ENCODE measurements at places on chromosomes 2 and 18. TPM values are rescaled to one million over a fixed set of nuclear protein-coding genes. Genes with fewer than 3 reads are reported as not detected.

- no peak for DNase-seq
These were observed 402.0 kb upstream of the ACVR2A start for GRCh38 chr2:147442816-147443215.

DNA sequence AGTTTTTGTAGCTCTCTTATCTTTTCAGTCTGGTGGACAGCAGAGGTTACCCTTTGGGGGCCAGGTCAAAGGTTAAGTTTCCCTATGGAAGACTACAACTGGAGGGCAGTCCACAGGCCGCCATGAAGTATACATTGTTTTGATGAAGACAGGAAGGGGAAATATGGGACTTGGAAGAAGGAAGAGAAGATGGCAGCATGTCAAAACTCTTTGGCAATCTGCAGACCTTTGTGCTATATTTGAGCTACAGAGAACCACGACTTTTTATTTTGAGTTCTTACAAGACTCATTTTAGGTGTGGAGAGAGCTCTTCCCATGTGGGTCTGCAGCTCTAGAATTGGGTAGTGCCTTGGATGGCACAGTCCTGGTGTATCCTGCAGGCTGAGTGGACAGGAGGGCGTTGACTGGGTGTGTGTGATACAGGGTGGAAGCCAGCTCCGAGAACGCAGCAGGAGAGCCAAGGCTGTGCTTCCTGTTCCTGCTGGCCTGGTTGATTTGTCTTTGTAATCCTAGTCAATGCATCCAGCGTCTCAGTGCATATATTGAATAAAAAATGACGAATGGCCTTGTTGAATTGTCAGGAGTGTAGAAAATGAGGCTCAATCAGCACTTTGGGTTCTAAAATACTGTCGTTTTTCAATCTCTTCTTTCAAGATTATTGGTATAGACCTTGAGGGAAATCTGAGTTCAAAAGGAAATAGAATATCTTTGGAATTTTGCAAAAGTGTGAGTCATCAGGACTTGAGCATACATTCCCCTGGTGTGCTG is 11.5 kb downstream of the ITGA6 start:
- no peak for DNase-seq

The DSEL gene
- polyA plus RNA-seq = 4.0 TPM

DNA sequence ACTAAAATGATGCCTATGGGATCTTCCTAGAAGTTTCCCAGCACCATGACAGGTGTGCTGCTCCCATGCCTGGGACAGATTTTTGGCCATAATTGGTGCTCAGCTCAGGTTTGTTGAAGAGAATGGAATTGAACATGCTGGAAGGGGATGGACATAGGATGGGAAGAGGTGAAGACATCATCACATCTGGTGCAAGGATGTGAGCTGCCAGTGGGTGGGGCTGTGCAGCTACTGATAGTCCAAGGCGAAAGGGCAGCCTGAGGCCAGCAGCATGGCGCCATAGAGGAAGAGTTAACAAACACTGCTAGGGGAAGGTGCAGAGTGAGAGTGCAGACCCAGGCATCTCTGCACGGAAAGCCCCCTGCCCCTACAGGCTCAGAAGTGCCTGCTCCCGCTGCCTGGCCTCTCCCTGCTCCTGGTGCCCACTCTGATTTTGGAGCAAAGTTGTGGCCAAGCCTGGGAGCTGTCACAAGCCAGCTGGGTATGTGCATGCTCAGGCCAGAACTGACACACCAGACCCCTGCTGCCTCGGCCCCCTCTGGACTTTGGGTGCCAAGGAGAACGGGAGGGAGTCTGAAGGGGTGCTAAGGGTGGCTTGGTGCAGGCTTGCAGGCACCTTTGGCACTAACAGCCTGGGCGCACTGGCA is 178.6 kb downstream of the ZBTB7C start:
- peak; percentile 80 for DNase-seq

- DNase-seq = no peak
These were observed 32.1 kb upstream of the RHOB start for GRCh38 chr2:20414806-20415205.

- DNase-seq = no peak
These were observed 108.1 kb upstream of the SIX3 start for GRCh38 chr2:44833171-44834069.

DNA sequence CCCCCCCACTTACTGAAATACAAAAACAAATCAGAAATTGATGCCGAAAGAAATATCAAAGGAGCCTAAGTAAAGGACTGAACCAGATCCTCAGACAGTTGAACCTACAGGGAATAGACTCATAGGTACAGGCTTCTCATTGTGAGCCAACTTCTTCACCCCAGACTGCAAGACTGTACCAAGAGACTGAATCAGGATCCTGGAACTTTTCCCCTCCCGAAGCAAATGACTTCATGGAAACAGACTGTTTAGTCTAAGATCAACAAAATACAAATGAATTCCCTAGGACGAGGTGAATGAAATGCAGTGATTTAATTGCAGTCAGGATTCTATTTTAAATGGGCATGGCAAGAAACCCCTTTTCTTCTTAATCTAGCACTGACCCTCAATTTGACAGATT is 53.6 kb upstream of the RNF152 start:
- no peak for DNase-seq

The ZC3H15 gene
- polyA plus RNA-seq = 77.2 TPM

DNA sequence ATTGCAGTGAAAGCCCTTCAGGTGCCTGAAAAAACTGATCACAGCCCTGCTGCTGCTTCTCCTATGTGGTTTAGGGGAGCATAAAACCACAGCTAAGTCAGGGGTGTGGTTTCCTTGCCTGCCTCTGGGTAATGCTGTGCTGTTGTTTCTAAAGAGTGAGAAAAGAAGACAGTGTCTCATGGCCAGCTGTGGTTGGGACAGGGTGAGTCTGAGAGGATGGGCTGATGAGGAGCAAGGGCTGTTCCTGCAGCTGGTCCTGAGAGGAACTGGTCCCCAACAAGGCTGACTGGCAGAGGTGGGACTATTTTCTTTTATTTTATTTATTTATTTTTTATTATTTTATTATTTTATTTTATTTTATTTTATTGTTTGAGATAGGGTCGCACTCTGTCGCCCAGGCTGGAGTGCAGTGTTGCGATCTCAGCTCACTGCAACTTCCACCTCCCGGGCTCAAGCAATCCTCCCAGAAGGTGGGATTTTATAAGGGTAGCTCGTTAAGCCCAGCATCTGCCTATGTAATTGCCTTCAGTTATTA is 236.7 kb downstream of the FHOD3 start:
- DNase-seq = no peak

The EXOC6B gene
- polyA plus RNA-seq = 11.8 TPM

The DNER gene
- polyA plus RNA-seq = not detected

The THSD7B gene
- 2.0 TPM for polyA plus RNA-seq

GRCh38 chr2:230885463-230886130 is 20.9 kb downstream of the ITM2C start:
- DNase-seq = peak; percentile 77

DNA sequence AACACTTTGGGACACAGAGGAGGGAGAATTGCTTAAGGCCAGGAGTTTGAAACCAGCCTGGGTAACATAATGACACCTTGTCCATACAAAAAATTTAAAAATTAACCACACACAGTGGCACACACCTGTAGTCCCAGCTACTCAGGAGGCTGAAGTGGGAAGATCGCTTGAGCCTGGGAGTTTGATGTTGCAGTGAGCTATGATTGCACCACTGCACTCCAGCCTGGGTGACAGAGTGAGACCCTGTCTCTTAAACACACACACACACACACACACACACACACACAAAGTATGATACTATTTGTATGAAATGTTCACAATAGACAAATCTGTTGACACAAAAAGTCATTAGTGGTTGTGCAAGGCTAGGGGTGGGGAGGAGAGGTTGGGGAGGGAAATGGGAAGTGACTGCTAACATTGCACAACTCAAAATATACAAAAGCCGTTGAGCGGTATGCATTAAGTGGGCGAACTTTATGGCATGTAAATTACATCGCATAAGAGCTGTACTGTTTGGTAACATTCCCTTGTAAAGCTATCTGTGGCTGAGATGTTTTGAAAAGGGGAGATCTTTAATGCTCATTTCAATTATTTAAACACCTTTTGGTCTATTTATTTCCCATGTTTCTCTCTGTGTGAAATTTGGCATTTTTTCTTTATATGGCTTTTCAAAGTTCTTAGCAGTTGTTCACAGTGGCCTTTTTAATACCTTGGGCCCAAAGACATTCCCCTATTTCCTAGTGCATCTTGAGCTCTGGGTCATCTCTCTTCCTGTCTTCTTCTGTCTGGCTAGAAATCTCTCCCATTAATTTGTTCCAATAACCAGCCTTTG is 58.9 kb upstream of the ZNF516 start:
- DNase-seq = peak; percentile 51

The DPP4 gene
- 147 TPM for polyA plus RNA-seq

The NTSR2 gene
- polyA plus RNA-seq = not detected

- DNase-seq = no peak
These were observed 6.8 kb upstream of the ARHGAP28 start for GRCh38 chr18:6722690-6723089.

The FEV gene
- 0.58 TPM for polyA plus RNA-seq

GRCh38 chr2:156536534-156536933 is 100.4 kb downstream of the GPD2 start:
- no peak for DNase-seq

GRCh38 chr2:166344286-166345113 is 31.2 kb downstream of the SCN9A start:
- DNase-seq = no peak

- DNase-seq = no peak
These were observed 286.5 kb downstream of the THSD7B start for GRCh38 chr2:137051778-137052398.

The EPB41L3 gene
- 22.9 TPM for polyA plus RNA-seq

The UGT1A5 gene
- not detected for polyA plus RNA-seq

DNA sequence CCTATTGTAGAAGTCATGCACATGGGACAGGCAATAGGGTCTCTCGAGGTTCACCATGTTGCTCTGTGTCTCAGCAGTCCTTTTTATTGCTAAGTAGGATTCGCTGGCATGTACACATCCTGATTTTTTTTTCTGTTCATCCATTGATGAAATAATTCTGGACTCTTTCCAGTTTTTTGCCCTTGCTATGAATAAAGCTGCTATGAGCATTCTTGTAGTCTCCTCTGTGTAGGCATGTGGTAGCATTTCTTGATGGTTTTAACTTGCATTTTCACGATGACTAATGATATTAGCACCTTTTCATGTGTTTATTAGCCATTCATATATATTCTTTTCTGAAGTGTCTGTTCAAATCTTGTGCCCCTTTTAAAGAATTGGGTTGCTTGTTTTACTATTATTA is 65.8 kb upstream of the EDAR start:
- DNase-seq = no peak

- no peak for DNase-seq
These were observed 710 bp downstream of the LMAN2L start for GRCh38 chr2:96739076-96739632.

- no peak for DNase-seq
These were observed 298.9 kb upstream of the TRIB2 start for GRCh38 chr2:12417786-12418185.

- DNase-seq = peak; percentile 39
These were observed 13.2 kb downstream of the GALR1 start for GRCh38 chr18:77262643-77263465.

The KCNG2 gene
- not detected for polyA plus RNA-seq

- DNase-seq = peak; percentile 42
These were observed 775 bp downstream of the RNF125 start for GRCh38 chr18:32019251-32019948.

DNA sequence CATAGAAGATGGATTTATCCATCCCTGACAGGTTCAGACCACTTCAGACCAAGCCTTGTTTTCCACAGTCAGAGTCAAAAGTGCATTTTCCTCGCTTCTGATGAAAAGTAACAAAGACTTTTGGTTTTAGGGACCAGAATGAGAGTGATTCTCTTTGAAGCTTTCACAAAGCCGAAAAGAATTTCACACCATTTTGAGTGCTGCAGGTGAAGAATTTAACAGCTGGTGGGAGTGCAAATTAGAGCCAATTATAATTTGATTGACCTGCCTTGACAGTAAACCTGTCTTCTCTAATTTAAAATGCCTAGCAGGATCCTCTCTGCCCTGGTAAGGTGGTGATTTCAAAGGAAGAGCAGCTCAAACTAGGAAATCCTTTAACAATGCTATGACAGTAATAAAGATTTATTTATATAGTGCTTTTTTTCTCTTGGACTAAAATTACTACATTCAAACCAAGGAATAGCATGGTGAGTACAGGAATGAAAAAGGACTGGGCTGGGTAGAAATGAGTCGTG is 241.6 kb downstream of the HRH4 start:
- no peak for DNase-seq

The DOK6 gene
- 4.6 TPM for polyA plus RNA-seq

DNA sequence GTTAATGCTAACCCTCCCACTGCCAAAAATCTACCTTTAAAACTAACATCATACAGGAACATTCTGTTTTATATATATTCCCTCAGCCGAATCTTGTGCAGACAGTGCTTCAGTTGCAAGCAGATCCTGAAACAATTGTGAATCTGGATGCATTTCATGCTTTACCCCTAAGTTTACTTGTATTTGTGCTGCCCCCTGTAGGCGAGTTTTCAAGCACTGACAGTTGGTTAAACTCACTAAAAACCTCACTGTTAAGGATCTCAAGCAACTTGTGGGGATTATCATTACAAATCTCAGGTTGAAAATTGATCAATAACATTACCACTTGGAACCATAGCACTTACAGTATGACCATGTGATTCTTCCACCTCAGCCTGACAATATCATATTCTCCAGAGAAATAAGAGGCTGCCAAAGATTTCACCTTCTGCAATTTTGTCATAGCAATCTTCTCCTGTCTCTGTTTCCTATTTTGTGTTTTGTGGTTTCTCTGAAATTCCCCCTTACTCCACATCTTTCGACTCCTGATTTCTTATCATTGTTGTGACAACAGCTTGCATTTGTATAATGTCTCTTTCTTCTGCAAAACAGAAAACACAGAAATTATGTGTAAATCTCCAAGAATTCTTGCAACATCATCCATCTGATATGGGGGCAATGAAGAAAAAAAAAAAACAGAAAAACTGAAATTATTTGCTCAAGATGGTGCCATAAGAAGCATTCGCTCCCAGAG is 354.6 kb upstream of the SETBP1 start:
- DNase-seq = peak; percentile 79

DNA sequence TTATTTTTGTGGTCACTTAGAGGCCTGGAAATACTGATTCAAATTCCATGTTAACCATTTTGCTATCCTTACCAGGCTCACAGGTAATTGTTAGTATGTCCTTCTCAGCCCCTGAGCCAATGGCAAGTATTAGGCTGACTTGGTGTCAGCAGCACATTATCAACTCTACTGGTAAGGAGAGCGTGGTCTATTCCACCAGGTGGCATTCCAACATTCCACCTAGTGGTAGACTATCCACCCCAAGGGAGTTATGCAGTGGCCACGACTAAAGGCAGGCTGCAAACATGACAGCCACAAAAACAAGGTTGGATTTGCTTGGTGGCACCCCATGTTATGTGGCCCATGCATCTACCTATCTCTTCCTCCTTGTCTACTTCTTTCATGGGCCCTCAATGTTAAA is 31.8 kb upstream of the GCC2 start:
- DNase-seq = no peak

The CYRIA gene
- polyA plus RNA-seq = 1.4 TPM

- DNase-seq = no peak
These were observed 88.9 kb downstream of the ITGA4 start for GRCh38 chr2:181546086-181546485.

The ZNF396 gene
- polyA plus RNA-seq = 3.4 TPM

GRCh38 chr2:7666596-7667259 is 749.5 kb downstream of the RNF144A start:
- DNase-seq = no peak

The TGFA gene
- 2.6 TPM for polyA plus RNA-seq

The PUS10 gene
- 4.5 TPM for polyA plus RNA-seq

- no peak for DNase-seq
These were observed 24.1 kb downstream of the SIGLEC15 start for GRCh38 chr18:45849529-45849928.

Measured in hepatocyte (in vitro differentiated cells).